ENCODE measurements at places on chromosomes 4 and X. TPM values are rescaled to one million over a fixed set of nuclear protein-coding genes. Genes with fewer than 3 reads are reported as not detected.
A peak's percentile ranks its signal among the peaks of the same experiment; 100 is the strongest.

- peaks cover 3% of the 10 kb centered on the region for H3K27me3 ChIP-seq
- no peak overlapping the region for H3K4me3 ChIP-seq
- peaks cover 6% of the 10 kb centered on the region for H3K4me1 ChIP-seq
- peak overlapping the region; percentile 51 for H3K27ac ChIP-seq
Observed at GRCh38 chr4:177596035-177596434, 153.8 kb upstream of the AGA start.

- no peak overlapping the region for H3K4me3 ChIP-seq
- no peak for DNase-seq
- H3K27me3 ChIP-seq, result no peaks in the 10 kb centered on the region
- peak overlapping the region; percentile 32 for H3K27ac ChIP-seq
- peaks cover 24% of the 10 kb centered on the region for H3K36me3 ChIP-seq
- peaks cover 7% of the 10 kb centered on the region for H3K4me1 ChIP-seq
Observed at GRCh38 chr4:169492436-169493163, 119.8 kb downstream of the NEK1 start.

DNA sequence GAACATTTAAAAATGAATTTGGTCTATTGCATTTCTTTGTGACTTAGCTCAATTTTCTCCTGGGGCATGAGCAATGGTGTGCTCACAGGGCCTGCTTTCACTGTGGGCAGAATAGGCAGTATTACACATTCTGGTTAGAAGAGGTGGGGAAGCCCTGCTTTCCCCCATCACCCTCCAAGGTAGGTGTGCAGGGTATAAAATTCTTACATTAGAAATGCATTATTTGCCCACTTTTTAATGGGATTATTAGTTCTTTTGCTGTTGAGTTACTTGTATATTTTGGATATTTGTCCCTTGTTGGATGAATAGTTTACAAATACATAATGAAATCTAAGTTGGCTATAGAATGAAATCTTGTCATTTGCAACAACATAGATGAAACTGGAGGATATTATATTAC lies 8.3 kb upstream of the STBD1 start:
- H3K36me3 ChIP-seq, result peaks cover 8% of the 10 kb centered on the region
- H3K27ac ChIP-seq, result no peak overlapping the region
- H3K4me3 ChIP-seq, result no peak overlapping the region
- H3K27me3 ChIP-seq, result peaks cover 12% of the 10 kb centered on the region
- peaks cover 18% of the 10 kb centered on the region for H3K4me1 ChIP-seq

GRCh38 chr4:8730159-8730558 lies 137.6 kb downstream of the CPZ start:
- H3K36me3 ChIP-seq, result no peaks in the 10 kb centered on the region
- DNase-seq, result peak; percentile 74
- H3K4me1 ChIP-seq, result no peaks in the 10 kb centered on the region
- H3K4me3 ChIP-seq, result no peak overlapping the region
- no peaks in the 10 kb centered on the region for H3K27me3 ChIP-seq

Gene NAA10
- total RNA-seq, result 96.6 TPM

- no peak overlapping the region for H3K27ac ChIP-seq
- DNase-seq, result no peak
- no peak overlapping the region for H3K4me3 ChIP-seq
- H3K36me3 ChIP-seq, result peaks cover 31% of the 10 kb centered on the region
- H3K27me3 ChIP-seq, result no peaks in the 10 kb centered on the region
- H3K4me1 ChIP-seq, result peaks cover 11% of the 10 kb centered on the region
Observed at GRCh38 chr4:5330339-5330989, 279.2 kb downstream of the STK32B start.

GRCh38 chr4:152601156-152601555 lies 65.3 kb upstream of the FBXW7 start:
- H3K27me3 ChIP-seq, result peaks cover 10% of the 10 kb centered on the region
- no peak for DNase-seq
- H3K36me3 ChIP-seq, result no peaks in the 10 kb centered on the region
- H3K27ac ChIP-seq, result no peak overlapping the region
- H3K4me3 ChIP-seq, result no peak overlapping the region

DNA sequence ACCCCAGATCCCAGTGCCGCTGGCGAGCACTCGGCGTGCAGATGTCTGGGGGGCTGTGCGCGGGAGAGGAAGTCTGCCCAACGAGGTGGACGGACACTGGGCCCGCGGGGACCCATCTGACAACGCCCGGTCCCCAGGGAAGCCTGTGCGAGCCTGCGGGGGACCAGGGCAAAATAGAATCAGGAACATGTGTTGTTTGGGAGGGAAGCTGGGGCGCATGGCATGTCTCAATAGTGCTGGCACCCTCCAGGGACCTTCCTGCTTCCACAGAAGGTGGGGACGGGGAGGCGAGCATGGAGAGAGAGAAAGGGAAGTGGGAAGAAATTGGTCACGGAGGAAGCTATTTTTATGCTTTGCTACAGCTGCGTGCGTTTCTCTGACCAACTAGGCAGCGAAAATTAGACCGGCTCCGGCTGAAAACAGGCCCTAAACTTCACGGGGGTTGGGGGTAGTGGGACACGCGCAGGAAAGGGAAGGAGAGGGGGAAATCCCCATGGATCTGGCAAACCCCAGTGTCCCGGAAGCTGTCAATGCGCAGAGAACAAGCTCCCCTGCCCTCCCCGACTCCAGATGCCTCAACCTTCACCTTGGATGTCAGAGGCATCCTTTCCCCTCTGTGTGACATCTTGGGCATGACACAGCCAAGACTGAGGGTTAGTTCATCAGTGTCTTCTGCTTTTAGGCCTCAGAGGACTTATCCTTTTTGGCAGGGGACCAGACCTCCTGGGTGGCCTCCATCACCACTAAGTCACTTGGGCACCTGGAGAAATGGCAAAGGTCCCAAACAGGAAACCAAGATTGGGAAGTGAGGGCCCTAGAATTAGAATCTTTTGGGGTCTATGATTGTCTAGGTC lies 169.8 kb upstream of the BCOR start:
- peak overlapping the region; percentile 71 for H3K4me3 ChIP-seq
- peak overlapping the region; percentile 85 for H3K27ac ChIP-seq
- H3K27me3 ChIP-seq, result no peaks in the 10 kb centered on the region
- H3K4me1 ChIP-seq, result peaks cover 48% of the 10 kb centered on the region
- DNase-seq, result no peak
- no peaks in the 10 kb centered on the region for H3K36me3 ChIP-seq

Gene TBCK
- total RNA-seq, result 49.9 TPM

Gene STATH
- total RNA-seq, result not detected

Measured in osteocyte (in vitro differentiated cells).